ENCODE measurements at places on chromosomes 7 and 10.

DNA sequence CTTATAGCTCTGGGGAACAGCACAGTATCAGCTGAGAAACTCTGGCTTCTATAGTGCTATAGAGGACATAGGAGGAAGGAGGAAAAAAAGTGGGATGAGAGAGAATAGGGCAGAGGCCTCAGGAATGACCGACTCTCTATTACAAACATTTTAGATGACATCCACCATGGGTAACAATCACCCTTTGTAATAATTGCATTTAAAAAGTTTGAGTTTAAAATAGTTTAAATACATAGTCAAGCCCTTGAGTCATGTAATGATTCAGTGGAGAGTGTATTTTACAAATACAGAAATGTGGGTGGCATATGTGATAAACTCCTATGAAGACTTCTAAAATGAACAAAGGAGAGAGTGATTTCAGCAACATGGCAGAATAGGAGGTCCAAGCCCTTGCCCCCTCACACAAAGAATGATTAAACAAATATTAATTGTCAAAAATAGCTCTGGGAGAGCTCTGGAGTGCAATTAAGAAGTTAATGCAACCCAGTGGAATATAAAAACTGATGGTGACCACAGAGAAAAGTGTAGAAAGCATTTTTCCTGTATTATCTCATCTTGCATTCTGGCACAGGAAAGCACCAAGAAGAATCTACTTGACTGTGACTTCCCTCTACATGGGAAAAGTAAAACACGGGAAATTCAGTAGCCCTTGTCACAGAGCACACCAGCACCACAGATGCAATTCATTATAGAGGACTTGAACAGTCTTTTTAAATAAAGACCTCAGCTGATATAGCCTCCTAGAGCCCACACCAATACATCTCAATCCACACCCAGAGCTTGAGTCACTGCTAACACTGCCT, 569.0 kb upstream of the SORCS1 start:
- DNase-seq: no peak

- no peak for DNase-seq
These were observed 95.1 kb downstream of the NPY start for GRCh38 chr7:24378871-24379616.

GRCh38 chr10:661597-662222, 27.8 kb downstream of the DIP2C start:
- DNase-seq: no peak

- no peak for DNase-seq
These were observed 189.5 kb upstream of the CDC14C start for GRCh38 chr7:48734695-48735406.
